ENCODE measurements at places on chromosomes 4 and X.

DNA sequence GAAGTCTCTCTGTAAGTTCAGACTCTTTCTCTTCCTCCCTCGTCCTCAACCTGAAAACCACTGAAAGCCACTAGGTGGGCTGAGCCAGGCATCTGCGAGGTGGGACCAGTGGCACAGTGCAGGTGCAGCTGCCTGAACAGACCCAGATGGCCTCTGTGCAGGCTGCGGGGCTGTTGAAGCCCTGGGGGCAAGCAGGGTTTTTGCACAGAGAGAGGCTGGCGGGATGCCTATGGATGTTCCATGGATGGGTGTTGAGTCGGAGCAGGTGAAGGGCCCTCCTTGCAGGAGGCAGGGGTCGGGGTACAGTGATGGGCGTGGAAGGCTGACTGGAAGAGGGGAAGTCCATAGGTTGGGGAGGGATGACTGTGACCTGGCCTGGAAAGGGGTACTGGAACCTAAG, 350.2 kb upstream of the FAT1 start:
- no peak for DNase-seq

DNA sequence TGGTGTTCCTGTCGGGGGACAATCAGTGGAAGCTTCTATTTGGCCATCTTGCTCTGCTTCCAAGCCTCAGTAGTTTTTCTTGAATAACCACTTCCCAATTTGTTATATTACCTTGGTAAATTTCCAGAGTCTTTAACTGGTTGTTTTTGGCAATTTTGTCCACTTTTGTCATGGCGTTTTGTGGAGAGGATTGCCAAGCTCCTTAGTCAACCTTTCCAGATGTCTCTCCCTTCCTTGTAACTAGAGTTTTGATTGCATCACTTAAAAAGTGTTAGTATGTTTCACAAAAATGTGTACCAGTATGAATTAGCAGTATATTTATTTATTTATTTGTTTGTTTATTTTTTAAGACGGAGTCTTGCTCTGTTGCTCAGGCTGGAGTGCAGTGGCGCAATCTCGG, 15.8 kb upstream of the UXT start:
- DNase-seq = no peak

DNA sequence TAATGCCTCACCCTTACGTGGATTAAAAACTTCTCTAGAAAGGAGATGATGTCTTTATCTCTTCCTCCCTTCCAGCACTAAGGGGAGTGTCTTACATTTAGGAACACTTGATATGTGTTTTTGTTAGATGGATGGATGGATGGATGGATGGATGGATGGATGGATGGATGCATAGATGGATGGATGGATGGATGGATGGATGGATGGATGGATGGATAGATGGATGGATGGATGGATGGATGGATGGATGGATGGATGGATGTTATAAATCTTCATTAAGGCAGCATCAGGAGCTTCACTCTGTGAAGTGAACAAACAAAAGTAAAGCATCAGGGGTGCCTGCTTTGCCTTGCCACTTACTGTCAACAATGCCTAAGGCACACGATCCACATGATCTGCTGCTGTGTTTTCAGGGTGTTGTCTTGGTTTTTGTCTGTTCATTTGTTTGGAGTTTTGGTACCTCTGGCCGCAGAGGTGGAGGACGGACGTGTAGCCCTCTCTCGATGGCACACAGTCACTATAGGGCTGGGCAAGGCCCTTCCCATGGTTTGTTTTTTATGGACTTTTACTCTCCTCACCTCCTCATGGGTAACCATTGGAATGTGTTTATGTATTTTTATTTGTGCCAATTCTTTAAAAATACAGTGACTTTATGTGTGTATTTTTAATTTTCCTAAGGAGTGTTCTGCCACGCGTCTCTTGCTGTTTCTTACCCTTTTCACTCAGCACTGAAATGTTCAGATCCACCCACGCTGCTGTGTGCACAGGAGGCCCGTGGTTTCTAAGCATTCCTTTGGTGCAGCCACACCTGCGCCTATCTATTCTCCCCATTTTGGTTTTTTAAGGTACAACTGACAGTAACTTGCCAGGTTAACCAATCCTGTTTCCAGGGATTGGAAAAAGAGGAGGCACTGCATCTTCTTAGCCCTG, 91.8 kb upstream of the ENPP6 start:
- no peak for DNase-seq

DNA sequence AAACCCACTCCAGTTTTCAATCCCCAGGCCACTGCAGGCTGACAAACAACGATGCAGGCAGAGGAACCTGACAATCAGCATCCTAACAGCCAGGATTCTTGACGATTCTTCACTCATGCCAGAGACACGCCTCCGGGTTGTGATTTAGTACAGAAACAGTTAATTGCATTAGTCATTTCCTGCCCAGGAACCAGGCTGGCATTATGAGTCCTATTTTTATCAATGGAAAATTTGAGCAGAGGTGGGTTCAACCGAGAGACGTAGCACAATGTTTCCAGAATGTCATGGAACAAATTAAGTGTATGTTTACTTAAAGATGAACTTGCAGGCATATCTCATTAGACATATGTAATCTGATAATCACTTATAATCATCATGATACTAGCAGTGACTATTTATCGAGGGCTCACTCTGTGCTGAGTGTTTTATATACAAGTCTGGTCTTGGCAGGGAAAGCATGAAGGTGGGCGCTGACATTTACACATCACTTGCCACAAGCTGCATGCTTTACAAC, 159.7 kb downstream of the NSUN7 start:
- peak; percentile 73 for DNase-seq

- DNase-seq = no peak
Measured at GRCh38 chr4:141142423-141142822, 9.2 kb upstream of the RNF150 start.

- DNase-seq = no peak
Measured at GRCh38 chr4:25051534-25051933, 20.8 kb upstream of the LGI2 start.

DNA sequence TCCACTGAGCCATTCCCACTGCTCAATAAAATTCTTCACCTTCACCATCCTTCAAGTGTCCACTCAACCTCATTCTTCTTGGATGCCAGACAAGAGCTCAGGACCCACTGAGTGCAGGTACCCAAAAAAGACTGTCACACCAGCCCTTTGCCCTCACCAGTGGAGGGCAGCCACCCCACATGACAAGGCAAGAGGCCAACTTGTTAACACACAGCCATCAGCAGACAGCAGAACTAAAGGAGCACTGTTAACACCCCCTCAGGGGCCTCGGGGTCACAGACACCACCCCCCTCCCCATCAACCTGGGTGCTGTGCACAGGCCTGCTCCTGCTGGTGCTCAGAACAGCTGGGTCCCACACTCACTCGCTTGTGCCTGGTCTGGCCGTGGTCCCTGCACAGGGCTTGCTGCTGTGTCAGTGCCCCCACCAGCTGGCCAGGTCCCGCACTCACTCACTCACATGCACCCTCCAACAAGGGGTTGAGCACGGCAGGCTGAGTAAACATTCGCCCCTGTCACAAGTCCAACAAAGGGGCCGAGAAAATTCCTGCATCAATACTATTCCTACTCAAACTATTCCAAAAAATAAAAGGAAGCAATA, 54.1 kb downstream of the ATRX start:
- DNase-seq = no peak

DNA sequence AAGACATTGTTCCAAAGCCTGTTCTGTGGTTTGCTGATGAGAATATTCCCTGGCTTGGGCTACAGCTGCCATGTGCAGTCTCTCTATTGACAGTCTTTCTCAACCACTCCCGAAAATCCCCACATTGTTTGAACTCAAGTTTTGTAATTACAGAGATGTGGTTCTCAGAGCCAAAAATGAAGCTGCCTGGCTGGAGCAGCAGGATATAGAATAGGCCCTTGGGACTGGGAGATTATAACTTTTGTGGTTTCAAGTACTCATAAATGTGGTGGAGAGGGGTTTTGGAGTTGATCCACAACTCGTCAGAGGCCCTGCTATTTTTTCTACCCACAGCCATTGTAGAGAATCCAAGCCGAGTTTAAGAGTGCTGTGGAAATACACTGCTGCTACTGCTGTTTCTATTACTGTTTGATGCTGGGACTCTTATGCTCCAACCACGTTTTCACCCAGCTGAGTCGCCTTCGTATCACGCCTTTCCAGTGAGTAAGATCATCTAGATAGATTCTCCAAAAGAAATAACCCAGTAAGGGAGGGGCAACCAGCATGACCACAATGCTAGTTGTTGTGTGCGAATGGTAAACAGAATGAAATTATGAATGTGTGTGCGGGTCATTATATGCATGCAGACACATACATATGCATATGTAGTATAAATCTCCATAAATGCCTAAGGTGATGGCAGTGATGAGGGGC, 57.1 kb upstream of the ATXN3L start:
- DNase-seq = no peak

DNA sequence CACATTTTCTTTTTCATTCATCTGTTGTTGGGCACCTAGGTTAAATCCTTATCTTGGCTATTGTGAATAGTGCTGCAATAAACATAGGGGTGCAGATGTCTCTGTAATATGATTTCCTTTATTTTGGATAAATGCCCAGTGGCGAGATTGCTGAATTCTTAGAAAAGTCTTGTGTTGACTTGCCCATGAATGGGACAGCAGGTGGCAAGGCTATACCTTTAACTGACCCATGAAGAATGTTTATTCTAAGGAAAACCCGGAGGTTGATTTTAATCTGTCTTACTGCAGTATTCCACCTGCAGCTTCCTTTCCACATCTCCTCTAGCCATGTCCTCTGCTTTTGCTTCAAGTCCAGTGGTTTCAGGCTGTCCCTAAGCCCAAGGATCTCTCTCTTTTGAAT, 220.6 kb downstream of the SNCA start:
- no peak for DNase-seq

DNA sequence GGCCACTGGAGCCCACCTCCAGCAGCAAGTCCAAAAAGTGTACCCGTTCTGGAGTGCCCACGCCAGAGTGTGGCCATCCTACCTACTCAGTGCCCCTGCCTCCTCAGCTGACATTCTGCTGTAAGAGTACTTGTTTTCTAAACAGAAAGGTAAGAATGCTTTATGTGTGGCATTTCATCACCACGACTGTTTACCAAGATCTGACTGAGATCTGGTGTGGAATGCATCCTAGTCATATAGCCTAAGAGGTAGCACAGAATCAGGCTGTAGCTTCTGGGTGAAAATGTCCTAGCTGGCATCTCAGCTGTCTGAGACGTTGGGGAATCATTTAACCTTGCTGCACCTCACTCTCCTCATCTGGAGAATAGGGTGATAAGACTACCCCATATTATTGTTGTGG, 638.7 kb upstream of the TENM3 start:
- no peak for DNase-seq

- DNase-seq = no peak
Measured at GRCh38 chr4:31549256-31549655, 829.1 kb downstream of the PCDH7 start.

GRCh38 chrX:53471346-53471745, 37.2 kb upstream of the HSD17B10 start:
- DNase-seq = no peak

DNA sequence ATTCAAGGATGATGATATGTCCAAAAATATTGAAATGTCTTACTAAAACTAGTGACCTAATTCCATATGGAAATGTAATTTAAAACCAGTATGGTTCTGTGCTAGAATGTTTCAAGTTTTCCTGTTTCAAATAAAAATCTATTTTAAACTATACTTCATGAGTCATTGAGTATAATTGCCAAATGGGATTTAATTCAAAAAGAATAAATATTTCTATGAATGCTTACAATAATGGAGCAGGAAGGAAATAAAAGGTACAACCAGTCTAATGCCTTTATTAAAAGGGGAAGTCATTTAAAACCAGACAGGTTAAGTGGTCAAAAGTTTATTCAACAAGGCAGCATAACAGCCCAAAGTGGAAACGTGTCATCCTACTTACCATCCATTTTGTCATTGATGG, 2347.1 kb downstream of the PCDH7 start:
- DNase-seq = no peak

Measured in foreskin melanocyte (primary cell).